Kidney tubule cell (primary cell): ENCODE measurements at places on chromosomes 11 and 22.

- peak; percentile 79 for DNase-seq
Observed at GRCh38 chr11:60831501-60832079, 10.3 kb upstream of the CCDC86 start.

GRCh38 chr11:113372309-113372708 lies 15.3 kb upstream of the ANKK1 start:
- no peak for DNase-seq

DNA sequence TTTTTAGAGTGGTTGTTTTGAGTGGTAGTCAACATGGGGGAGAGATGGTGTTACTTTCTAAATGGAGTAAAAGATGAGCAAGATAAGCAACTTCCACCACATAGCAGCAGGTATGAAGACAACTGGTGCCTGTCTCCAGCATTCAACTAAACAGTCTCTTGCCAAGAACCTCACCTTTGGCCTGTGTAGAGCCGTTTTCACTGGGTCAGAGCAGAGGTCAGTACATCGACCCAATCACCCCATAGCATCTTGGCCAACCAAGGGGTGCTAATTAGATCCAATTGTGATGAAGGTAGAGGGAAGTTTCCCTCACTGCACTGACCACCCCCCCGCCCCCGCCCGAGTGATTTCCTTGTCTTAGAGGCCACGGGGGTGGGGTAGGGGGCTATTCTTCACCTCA lies 188.2 kb downstream of the BLID start:
- DNase-seq: no peak

DNA sequence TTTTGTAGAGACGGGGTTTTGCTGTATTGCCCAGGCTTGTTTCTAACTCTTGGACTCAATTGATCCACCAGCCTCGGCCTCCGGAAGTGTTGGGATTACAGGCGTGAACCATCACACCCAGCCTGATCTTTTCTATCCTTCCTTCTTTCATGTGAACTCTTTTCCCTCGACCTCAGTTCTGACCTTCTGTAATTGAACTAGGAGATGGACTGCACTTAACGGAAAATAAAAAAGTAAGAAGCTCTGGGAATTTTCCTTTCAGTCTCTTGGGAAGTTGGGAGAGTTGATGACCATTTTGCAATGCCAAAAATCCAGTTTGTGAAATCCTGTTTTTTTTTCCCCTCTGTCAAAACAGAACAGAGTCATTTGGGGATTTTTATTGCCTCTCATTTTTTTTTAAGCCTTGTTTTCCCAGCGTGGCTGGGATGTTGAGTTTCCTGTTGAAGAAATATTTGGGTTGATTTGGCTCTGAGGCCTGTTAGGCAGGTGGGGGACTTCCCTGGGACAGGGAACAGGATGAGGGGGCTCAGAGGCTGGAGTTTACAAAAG lies 26.9 kb upstream of the CYB5R3 start:
- no peak for DNase-seq

- peak; percentile 86 for DNase-seq
Observed at GRCh38 chr11:62337303-62338181, at the start of gene ASRGL1. Gene ASRGL1 (plus strand): TSS chr11:62337448. CDS start chr11:62337978, 530 bp downstream.

- peak; percentile 67 for DNase-seq
Observed at GRCh38 chr22:46563381-46564083, 26.1 kb upstream of the CELSR1 start.

- DNase-seq: no peak
Observed at GRCh38 chr11:37598381-37598780, 1000.3 kb upstream of the RAG2 start.

DNA sequence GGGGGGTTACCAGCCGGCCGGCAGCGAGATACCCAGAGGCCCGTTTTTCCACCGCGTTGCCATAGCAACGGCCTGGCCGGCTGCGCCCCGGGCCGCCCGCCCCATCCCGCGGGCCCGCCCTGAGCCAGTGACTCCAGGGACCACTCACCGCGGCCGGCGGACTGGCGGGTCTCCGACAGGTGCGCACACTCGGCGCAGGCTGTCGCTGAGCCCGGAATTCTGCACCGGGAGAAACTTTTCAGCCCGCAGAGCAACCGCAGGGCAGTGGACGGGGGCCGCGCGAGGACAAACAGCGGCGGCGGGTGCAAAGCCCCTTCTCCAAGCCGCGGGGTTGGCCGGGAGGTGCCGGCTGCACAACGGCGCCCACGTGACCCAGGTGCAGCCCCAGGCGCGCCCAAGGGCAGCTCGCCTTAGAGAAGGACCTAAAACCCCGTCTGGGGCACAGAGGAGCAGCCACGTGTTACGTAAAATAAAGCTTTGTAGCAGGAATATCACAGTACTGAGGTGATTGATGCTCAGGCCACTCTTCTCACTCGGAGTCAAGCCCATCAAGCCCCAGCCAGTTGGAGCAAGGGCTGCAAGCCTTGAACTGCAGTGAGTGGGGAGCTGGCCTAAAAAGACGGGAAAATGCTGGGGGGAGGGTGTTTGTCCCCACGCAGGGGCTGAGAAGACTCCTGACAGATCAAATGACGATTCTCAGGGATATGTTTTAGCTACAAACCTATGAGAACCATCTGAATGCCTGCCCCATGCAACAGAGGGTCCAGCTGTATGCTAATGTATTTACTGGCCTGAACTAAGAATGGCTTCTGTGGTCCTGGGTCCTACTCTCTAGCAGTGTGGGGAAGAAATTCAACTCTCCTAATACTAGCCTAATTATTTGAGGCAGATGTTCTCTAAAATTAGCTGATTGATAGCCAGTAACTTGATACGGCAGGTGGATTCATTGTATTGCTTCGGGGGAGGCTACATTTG lies at the start of gene STK33:
Gene STK33 (minus strand): TSS at position 294 of the 975 bp plus-strand sequence. CDS start 119,323 bp downstream, outside the sequence.
- DNase-seq: peak; percentile 78

DNA sequence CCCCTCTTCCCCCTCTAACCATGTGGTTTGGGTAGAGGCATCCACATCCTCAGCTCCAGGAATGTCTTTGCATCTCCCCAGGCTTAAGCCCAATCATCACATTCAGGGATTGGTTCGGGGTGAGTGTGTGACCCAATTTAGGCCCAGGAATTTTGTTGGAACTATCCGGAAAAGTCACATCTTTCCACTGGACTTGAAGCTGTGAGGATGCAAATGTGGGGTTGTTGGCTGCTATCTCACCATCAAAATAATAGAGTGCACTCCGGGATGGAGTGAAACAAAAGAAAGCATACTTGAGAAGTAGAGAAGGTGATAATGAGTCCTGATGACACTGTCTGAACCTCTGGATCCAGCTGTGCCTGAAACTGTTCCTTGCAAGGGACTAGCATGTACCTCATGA lies 33.8 kb upstream of the OLFML1 start:
- DNase-seq: no peak

DNA sequence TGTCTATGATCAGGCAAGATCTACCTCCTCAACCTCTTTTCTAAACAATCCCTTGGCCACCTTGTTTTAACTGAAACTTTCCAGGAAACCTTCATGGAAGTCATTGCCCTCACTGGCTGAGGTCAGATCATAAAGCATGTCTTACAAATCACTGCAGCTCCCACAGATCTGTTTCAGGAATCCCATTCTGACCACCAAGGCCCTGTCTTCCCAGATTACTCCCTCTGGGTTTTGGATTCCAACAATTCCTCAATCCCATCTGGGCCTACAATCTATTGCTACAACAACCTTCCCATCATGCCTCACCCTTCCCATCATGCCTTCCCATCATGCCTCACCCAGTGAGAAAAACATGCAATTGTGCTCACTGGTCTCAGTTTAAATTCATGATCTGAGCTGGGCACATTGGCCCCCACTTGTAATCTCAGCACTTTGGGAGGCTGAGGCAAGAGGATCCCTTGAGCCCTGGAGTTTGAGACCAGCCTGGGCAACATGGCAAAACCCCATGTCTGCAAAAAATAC lies 15.9 kb downstream of the ADAMTS15 start:
- DNase-seq: no peak

DNA sequence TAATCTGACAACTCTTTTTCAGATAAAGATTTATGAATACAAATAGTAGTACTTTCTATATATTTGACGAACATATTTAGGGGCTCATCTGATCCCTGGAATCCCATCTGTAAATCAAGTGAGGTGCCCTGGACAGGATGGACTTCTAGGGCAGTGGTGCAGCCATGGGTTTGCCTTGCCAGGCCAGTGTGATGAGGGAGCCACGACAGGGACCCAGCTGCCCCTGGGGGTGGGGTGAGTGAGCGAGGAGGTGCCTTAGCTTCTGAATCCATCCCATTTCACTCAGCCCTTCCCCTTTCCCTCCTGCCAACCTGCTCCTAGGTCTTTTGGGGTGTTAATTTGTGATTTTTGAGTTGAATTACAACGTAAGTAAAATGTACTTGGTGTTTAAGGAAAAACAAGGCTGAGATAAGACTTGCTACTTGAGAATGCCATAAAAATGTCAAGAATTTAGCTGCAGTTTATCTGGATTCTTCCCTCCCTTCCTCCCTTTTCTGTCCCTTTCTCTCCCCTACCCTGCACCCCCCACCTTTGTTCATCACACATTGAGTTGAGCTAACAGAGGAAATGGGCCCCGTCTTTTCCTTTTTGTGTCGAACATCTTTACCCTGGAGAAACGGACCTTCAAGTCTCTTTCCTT lies 60.8 kb downstream of the PPFIBP2 start:
- no peak for DNase-seq

- no peak for DNase-seq
Observed at GRCh38 chr11:33419924-33420323, 162.7 kb downstream of the HIPK3 start.

DNA sequence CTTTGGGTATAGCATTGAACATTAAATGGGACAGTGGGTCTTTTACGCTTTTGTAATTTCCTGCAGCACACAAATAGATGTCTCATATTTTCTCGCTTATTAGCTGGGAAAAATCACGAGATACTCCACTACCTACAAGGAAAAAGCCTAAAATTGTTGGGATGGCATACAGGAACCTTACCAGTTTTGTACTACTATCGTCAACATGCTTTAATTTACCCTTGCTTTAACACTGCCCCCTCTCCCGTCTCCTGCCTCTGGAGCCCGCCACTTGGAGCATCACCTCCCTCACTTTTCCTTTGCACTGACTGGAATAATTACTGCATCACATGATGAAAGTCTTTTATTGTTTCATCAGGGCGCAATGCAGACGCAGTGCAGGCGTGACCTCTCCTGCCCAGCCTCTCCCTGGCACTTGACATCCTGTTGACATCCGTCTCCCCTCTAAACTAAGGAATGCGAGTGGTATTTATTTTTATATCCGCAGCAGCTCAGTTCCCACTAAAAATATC lies 1.0 kb upstream of the FNBP4 start:
- peak; percentile 83 for DNase-seq

DNA sequence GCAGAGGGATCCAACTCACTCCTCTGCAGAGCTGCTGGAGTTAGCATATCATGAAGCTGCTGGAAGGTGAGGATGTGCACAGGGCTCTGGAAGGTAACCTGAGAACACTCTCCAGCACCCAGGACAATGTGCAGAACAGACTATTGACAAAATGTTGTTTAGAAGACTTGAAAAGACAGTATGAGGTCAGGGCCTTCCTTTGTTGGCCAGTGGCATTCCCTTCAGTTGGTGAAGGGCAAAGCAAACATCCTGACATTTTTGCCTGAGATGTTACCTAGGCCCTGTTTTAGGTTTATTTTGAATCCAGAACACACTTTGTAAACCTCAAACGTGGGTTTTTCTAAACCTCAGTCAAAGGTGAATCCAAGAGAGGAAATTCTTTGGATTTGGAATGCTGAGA lies 67.8 kb downstream of the DEPDC5 start:
- no peak for DNase-seq

GRCh38 chr22:47422736-47423135 lies 660.3 kb downstream of the TBC1D22A start:
- no peak for DNase-seq

GRCh38 chr11:36311926-36312595 lies 16.0 kb downstream of the PRR5L start:
- DNase-seq: peak; percentile 68

- no peak for DNase-seq
Observed at GRCh38 chr11:114290503-114291235, 5.5 kb upstream of the NNMT start.

DNA sequence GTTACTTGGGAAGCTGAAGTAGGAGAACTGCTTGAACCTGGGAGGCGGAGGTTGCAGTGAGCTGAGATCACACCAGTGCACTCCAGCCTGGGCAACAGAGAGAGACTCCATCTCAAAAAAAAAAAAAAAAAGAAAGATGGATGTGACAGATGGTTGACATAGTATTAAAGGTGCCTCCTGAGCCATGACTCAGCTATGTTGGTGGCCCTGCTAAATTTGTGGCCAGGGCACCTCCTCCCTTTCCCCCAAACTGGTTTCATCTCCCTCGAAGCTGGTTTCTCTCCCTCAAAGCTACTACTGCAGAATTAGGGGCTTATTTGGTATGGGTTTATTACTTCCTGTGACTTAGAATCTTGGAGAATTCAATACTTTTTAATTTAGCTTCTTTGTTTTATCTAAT lies 31.5 kb downstream of the SDHD start:
- DNase-seq: no peak

- DNase-seq: no peak
Observed at GRCh38 chr11:66685276-66686099, 7.8 kb upstream of the RBM4B start.

GRCh38 chr11:92236856-92237255 lies 12.2 kb downstream of the FAT3 start:
- DNase-seq: no peak

- DNase-seq: no peak
Observed at GRCh38 chr11:75200051-75200450, 40.5 kb upstream of the TPBGL start.

- DNase-seq: no peak
Observed at GRCh38 chr22:43740587-43741270, 71.4 kb downstream of the EFCAB6 start.

DNA sequence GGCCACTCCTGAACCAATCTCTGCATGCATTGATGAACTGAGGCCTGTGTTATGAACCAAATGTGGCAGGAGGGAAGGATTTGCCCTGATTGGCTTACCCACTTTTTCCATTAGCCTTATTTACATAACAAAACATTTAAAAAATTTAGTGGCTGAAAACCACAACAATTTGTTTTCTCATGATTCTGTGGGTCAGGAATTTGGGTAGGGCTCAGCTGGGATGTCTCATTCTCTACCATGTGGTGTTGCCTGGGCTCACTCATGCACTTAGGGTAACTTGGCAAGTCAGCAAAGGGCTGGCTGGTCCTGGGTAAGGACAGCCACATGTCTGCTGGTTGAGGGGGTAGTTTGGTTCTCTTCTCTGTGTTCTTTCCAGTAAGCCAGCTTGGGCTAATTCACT lies 35.1 kb upstream of the CYP2R1 start:
- peak; percentile 93 for DNase-seq

DNA sequence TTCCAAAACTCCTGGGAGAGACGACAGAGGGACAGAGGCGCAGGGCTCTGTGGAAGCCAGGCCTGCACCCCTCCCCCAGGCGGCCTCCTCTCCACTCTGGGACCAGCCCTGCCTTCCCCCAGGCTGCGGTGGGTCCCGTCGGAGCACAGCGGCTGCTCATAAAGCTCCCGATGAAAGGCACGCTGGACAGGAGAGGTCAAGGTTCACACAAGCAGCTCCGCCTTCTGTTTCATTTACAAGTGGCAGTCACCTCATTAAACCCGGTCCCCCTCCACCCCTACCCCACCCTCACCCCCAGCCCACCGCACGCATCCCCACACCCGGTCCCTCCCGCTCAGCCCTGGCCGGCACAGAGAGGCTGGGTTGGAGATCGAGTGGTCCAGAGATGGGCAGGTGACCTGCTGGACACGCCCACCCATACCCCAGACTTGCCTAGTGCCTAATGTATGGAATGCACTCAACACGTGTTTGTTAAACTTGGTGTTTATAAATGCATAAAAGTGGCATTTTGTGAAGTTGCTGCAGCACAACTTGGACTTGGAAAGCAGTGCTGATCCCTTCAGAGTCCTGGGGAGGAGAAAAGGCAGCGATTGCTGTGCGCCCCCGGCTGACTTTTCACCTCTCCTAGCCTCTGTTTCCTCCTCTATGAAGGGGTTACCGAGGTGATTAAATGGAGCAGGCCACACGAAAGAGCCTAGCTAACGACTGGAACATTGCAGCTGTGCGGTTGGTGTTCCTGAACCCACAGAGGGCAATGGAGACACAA lies 26.0 kb downstream of the RPUSD4 start:
- no peak for DNase-seq
